ENCODE measurements at places on chromosomes 12 and 14.

DNA sequence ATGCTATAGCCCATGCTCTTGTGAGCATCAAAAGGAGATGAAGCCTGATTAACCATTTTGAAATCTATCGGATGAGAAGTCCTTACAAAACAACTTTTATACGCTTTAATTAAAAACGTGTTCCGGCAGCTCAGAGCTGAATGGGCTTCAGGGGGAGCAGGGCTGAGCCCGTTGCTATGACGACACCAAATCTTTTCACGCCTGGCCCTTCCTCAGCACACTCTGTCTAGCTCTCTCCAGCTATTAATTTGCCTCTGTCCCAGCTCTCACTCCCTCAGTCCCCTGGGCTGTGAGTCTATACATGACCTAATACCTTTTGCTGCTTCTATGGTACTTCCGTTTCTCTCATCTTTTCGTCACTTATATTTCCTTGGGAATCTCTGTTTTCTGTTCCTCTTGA lies 15.8 kb downstream of the FOXA1 start:
- no peak for DNase-seq

- DNase-seq = no peak
These were observed 56.2 kb upstream of the CORO1C start for GRCh38 chr12:108787539-108787938.

DNA sequence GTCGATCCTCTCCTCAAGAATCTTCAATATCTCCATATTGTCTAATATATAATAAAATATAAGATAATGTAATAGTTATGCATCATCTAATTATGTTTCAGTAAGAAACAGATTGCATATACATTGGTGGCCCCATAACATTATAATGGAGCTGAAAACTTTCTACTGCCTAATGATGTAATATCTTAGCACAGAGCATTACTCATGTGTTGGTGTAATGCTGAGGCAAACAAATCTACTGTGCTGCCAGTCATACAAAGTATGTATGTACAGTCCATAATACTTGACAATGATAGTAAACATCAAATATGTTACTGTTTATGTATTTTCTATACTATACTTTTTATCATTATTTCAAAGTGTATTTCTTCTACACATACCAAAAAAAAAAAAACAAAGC lies 128.7 kb downstream of the CPNE8 start:
- no peak for DNase-seq

DNA sequence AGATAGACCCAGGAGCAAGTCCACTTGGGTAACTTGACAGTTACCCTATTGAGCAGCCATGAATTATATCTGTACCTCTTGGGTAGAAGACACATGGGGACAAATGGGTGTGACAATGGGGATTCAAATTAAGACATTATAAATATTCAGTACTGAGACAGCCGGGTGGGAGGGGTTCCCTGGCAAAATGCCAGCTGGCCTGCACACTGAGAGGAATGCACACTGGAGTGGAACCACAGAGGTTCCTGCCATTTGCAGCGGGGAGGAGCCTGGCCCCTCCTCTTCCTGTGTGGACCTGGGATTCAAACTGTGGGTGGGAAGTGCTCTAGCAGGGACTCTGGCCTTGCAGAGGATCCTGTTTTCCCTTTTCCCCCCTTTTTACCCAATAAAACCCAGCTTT lies 118.7 kb upstream of the CDKN3 start:
- DNase-seq = no peak

- DNase-seq = no peak
These were observed 49.1 kb downstream of the FBXO33 start for GRCh38 chr14:39383026-39383660.

DNA sequence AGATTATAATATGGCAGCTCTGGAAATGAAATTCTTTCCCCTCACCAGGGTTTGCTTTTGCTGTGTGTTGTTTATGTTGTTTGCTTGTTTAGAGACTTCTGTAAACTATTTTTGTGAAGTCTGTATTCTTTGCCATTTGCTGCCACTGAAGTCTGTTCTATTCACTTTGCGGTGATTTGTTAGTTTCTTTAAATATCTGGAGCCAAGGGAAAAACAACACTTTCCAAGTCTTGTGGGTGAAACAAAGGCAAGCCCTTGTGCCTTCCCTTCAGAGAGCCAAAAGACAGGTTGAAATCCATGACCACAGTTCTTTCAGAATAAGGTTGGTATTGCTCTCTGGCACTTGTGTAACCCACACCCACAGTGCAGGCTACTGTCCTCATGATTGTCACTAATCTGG lies 59.5 kb upstream of the RNU6-7 start:
- no peak for DNase-seq

GRCh38 chr12:123966596-123966995 lies 6.0 kb downstream of the CCDC92 start:
- DNase-seq = no peak

- no peak for DNase-seq
These were observed 93.5 kb upstream of the FZD10 start for GRCh38 chr12:130068741-130069140.

- no peak for DNase-seq
These were observed 421.2 kb downstream of the CCDC91 start for GRCh38 chr12:28611449-28611848.

DNA sequence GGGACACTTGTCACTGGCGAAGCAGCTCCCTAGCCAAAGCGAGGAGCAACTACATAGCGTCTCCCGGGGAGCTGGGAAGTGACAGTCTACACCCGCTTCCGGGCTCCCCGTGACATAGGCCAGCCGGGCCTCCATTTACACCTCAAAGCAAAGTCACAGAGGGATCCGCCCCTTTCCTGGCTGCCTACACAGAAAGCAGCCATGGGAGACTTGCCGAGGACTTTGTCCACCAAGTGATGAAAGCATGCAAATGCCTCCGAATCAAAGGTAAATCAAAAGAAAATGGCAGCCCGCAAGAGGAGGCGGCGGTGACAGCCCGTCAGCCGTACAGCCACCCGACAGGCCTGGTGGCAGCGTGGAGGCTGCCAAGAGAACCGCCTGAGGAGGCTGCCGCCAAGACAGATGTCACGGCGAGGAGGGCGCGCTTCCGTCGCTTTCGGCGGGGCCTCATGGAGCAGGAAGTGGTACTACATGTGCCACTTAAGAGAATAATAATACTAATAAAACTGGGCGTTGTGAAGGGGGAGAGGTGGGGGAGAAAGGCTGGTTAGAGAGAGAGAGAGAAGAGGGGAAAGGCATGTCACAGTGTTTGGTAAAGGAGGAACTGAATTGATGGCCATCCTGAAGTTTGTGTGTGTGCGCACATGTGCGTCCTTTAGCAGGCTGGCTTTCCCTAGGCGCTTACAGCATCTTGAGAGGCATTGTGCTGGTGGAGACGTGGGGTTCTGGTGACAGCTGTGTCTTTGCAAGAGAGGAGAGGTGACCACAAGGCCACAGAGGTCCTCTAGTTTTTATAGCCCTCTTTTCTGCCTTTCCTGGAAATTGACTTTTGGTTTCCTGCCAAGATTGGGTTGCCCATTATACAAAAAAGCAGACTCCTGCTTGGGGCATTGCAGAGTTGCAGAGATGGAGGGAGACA lies 661.7 kb downstream of the VRK1 start:
- DNase-seq = peak; percentile 69

DNA sequence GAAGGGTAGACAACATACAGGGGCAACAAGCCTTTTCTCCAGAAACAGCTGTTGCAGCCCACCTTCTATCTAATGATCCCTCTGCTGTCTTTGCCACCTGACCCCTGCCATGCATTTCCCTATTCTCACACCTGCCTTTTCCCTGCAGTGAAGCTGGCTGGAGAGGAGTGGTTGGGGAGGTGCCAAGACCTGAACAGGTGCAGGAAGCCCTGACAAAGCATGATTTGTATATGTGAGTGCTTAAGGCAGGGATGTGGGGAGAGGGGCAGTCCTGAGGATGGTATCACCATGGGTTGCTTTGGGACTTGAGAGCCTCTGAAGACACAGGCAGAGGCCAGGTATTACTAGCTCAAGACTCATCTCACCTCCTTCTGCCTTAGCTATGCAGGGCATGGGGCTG lies 2.9 kb upstream of the PFDN5 start:
- DNase-seq = no peak

- no peak for DNase-seq
These were observed 155.5 kb upstream of the CCND2 start for GRCh38 chr12:4118017-4118510.

- DNase-seq = peak; percentile 87
These were observed 518.7 kb downstream of the TMEM121 start for GRCh38 chr14:106044949-106045596.

DNA sequence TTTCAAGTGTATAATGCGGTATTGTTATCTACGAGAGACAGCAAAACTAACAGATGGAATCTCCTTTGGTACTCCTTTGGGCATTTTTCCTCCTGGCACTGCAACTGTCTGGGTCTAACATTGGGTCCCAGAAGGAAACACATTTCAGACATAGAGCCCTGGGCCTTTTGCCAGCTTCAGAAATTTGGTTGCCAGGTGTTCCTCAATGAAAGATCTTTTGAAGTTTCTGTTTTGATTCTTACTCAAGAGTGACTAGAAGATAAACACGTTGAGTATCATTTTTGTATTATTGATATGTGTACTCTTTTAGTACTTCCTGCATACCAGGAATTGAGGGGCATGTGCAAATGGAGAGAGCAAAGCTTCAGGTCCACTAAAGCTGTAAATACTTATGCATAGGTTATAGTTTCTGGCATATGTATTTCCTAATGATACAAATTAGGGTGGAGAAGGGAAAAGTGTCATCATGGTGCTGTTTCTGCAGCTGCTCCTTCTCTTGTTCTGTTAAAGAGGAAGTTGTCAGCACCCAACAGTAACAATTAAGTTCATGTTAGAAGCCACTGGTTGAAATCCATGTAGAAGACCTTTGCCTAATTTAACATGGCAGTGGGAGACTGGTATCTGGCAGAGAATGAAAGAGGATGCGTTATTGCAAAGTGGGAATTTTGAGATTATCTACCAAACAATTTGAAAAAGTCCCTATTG lies 53.5 kb downstream of the SLC38A6 start:
- DNase-seq = no peak

DNA sequence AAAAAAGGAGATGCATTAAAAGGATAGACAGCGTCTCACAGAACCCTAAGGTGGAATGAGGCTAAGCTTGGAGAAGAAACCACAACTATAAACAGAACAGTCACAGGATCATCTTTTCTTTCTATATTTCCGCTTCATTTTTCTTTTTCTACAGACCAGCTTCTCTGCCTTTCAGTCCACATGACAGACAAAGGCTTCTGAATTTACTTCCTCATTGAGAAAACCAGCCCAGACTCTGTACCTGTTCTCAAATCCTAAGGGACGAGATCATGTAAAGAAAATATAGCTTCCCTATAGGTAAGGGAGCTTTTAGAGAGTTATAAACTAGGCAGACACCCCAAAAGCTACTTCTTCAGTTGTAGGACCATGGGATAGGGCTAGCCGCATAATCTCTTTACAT lies 17.4 kb downstream of the SGPP1 start:
- DNase-seq = no peak

DNA sequence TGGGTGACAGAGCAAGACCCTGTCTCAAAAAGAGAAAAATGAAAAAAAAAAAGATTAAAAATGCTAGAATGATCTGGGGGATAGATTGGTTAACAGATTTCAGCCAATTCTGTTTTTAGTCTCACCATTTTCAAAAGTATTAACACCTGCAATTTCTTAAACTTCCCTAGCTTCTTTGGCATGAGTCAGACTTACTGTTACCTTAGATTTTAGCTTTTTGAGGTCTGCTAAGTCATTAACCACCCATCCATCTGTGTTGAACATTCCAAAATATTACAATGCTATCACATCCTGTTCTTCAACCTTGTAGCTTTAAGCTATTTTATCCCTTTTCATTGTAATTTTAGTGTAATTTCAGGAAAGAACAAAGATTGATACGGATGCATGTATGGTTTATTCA lies 59.3 kb downstream of the PPP1R13B start:
- DNase-seq = no peak

- DNase-seq = no peak
These were observed 203.5 kb upstream of the GZMB start for GRCh38 chr14:24837280-24838046.

Measured in activated CD4-positive, alpha-beta T cell treated with anti-CD3 and anti-CD28 coated beads for 24 hours (primary cell).